ENCODE measurements at places on chromosomes 3 and 15.

GRCh38 chr15:96209285-96209735 is 121.2 kb upstream of the NR2F2 start:
- no peak for DNase-seq

DNA sequence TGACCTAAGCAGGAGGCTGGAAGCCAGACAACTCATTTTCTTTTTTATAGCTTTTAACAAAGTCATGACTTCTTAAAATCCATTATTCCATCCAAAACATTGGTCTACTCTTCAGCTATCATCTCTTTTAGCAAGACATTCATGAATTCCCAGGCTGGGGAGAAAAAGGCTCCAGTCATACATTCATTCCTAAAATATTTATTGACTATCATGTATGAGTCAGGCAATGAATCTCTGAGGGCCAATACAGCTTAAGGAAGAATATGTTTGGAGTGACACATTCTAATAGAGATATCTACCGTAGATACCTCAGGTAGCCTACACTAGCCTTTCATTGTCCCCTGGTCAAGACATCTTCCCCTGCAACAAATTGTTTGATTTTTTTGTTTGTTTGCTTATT is 196.4 kb upstream of the NANOGP8 start:
- DNase-seq: no peak

GRCh38 chr3:121998611-121999473 is 23.2 kb downstream of the ILDR1 start:
- no peak for DNase-seq

GRCh38 chr3:108036984-108037741 is 53.7 kb downstream of the CD47 start:
- DNase-seq: no peak

- DNase-seq: no peak
Observed at GRCh38 chr3:86801921-86802320, 189.0 kb downstream of the VGLL3 start.

DNA sequence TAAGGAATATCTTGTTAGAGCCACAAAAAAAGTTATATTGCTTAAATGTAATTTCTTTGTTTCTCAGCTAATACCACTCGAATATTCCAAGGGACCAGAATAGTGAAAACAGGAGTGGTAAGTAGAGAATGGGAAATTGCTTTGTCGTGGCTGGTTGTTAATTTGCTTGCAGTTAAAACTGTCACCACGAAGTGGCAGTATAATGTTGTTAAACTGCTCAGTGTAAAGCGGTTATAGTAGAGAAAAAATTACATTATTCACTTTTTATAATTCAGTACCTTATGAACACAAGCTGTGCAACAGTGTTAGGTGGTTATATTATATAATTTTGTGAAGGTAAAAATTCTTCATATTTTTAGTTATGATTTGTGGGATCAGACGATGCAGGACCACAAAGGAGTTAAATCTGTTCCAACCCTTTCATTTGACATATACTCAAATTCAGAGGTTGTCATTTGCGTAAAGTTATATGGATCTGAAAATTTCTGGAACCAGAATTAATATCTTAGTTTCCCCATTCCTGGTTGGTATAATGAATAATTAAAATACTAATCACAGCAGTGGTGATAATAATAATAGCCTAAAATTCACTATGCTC is 171.8 kb downstream of the FEZF2 start:
- no peak for DNase-seq

DNA sequence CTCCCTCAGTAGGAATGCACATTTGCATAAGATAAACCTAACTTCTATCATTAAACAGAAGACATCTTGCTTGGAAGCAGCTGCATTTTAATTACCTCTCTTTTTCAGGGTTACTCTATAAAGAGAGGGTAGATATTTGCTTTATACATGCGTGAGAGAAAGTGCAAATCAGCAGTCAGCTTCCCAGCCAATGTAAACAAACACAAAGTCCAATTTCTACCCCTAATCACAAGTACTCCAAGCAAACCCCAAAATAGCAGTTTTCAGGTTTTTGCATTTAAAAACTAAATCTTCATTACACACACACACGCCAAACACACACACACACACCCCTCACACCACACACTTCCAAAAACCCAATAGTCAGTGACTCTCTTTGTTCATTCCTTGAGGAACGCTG is 303.9 kb upstream of the ALCAM start:
- DNase-seq: no peak

Measured in thoracic aorta (tissue), 2 donors.